GM12864 (cell line): ENCODE measurements at places on chromosomes 12 and 14.

- DNase-seq: no peak
These were observed 5.9 kb downstream of the ADIPOR2 start for GRCh38 chr12:1696800-1697199.

DNA sequence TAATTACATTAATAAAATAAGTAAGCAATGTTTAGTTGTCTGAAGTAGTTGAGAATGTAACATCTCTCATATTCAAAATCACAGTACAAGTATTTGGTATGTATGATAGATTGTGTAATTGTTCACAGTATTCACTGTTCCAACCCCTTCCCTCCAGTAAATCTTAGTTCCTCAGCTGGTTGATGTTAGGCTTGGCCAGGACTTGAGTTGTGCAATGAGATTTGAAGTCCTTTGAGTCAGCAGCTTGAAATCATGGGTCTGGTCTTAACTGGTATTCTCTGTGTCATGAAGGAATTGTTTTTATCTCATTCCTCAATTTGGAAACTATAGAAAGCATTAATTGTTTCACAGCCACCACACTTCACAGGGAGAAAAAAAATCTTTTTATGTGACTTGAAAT is 477.1 kb downstream of the FSCB start:
- no peak for DNase-seq

DNA sequence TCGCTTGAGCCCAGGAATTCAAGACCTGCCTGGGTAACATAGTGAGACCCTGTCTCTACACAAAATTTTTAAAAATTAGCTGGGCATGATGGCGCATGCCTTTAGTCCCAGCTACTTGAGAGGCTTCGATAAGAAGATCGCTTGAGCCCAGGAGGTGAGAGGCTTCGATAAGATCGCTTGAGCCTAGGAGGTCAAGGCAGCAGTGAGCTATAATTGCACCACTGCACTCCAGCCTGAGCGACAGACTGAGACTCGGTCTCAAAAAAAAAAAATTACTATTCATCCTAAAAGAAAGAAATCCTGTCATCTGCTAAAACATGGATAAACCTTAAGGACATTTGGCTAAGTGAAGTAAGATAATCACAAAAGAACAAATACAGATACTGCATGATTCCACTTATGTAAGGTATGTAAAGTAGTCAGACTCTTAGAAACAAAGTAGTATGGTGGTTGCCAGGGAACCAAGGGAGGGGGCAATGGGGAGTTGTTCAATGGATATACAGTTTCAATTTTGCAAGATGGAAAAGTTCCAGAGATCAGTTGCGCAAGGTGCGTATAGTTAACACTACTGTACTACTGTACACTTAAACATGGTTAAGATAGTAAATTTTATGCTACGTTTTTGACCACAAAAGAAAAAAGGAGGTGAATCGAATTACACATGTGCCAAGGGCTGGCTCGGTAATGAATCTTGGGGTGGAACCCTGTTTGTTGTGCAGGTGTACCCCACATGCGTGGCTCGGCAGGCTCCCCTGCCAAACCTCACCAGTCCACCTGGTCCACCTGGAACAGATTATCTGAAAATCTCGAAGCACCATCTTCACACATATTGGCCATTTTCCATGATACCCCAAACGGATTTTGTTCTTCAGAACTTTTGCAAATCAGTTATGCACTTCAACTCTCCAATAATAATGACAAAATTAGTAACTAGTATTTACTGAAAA is 18.3 kb upstream of the ATP2A2 start:
- no peak for DNase-seq

DNA sequence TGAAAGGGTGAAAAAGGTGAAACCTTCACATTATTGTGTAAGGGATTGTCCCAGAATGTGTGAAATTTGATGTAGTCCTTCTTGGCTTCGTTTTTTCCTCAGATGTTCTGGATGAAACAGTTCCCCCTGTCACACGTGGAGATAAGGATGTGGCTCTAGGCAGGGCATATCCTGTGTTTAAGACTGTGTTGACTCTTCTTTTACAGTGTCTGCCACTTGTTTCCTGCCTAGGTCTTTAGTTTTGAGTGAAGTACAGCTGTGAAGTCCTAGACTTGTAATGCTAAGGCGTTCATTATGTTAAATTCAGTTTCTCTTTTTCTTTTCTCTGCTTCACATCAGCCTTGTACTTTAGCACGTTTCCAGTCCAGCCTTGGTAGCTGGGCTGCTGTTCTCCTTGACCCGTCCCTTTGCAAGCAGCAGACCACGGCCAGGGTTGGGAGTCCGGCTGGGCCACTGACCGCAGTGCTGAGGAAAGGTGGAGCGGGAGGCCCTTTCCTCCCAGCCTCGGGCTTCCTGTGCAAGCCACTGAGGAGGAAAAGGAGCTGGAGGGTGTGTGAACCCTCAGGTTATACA is 59.1 kb downstream of the RASSF3 start:
- peak; percentile 67 for DNase-seq

DNA sequence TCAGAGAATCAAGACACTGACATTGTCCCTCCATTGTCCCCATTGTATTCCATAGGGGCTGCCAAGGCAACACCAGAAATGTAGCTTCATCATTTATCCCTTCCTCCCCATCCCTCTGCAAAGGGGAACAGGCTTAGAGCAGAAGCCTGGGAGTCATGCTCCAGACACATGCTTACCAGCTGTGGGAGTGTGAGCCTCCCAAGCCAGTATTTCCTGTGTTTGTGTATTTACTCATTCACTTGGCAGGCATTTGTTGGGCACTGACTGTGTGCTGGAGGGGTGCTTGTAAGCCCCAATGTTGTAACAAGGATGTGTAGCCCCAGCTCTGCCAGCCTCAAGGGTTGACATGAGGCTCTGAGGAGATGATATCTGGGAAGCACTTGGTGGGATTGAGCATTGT is 46.0 kb upstream of the TCL1A start:
- DNase-seq: no peak
